ENCODE measurements at places on chromosomes 3 and 15.
A peak's percentile ranks its signal among the peaks of the same experiment; 100 is the strongest.

DNA sequence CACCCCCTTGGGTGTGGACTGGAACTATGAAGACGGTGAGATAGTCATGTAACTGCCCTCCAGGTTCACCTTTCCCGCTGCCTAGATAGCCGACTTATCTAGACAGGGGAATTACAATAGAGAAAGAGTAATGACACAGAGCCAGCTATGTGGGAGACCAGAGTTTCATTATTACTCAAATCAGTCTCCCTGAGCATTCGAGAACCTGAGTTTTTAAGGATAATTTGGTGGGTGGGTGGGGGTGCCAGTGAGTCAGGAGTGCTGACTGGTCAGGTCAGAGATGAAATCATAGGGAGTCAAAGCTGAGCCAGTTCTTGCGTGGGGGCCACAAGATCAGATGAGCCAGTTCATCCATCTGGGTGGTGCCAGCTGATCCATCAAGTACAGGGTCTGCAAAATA is 19.7 kb upstream of the DNAJC19 start:
- DNase-seq, result peak; percentile 22

DNA sequence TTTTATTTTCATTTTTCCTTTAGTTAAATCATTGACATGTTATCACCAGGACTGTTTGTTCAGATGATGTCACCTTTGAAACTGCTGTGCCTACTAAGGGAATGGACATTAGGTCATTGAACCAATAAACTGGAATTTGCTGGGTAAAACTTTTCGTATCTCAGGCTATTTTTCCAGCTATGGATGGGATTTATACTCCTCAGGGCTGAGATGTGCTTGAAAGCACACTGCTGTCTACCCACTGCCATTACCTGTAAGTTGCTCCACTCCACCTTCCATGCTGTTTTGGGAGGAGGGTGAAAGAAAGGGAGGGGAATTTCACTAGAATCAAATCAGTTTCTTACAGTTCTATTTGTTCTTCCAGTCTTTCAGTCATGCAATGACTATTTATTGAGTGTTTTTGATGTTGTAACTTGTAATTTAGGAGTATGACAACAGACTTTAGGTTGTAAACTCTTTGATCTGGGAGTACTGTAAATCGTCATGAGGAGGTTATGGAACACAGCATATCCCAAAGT is 11.3 kb downstream of the EHD4 start:
- no peak for DNase-seq

DNA sequence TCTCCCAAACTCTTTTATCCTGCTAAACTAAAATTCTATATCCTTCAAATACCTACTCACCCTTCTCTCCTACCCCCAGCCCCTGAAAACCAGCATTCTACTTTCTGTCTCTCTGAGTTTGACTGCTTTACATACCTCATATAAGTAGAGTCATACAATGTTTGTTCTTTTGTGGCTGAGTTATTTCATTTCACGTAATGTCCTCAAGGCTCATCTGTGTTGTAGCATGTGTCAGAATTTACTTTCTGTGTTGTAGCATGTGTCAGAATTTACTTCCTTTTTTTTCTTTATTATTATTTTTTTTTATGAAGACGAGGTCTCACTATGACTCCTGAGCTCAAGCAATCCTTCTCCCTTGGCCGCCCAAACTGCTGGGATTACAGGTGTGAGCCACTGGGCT is 20.1 kb downstream of the IFT122 start:
- DNase-seq, result no peak

DNA sequence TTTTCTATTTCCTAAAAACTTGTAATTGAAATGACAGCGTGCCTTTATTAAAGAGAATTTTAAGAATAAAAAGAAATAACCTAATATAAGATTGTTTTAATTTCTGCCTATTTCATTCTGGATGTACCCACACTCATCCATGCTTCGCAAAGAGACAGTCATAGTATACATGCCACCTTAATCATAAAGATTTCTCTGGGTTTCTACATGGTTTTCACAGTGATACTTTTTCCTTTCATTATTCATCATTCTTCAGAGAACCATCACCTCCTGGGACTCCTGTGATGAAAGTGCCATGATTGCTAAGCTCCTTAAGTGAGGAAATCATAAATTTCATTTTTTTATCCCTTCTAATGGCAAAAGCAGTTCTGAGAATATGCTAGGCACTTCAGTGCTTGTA is 4.3 kb upstream of the CCR8 start:
- DNase-seq, result no peak

GRCh38 chr3:12862387-12862786 is 21.0 kb upstream of the RPL32 start:
- no peak for DNase-seq

DNA sequence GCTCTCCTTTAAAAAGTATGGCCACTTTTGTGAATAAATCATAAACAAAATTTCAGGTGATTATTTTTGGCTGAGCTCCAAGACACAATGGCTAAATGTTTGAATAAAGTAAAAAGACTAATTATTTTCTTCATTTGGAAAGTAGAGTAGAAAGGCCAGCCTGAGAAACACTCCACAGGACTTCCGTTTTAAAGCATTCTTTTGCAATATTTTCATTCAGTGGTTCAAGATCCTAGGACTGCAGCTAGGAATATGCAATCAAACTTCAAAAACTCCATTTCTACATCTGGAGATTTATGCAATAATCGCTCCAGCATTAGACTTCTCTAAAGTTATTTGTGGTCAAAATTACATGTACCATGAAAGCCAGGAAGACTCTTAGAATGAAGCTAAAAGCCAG is 62.8 kb downstream of the MECOM start:
- no peak for DNase-seq

GRCh38 chr15:76941636-76942035 is 10.1 kb downstream of the RCN2 start:
- DNase-seq, result no peak

DNA sequence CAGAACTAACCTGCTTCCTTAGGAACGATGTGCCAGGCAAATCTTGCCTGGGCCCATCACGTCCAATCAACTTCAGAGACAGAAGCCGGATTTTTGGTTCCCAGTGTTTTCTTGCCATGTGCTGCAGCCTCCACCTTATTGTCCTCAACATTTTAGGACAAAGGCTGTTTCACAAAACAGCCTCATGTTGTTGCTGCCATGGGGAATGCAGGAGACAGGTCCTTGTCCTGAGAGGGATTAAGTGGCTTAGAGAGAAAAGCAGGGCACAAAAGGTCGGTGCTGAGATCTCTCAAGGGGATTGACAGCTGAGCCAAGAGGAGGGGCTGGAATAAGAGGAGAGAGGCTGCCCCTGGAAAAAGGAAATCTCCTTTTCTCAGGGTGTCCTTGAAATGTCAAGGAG is 11.3 kb upstream of the NMNAT3 start:
- DNase-seq, result no peak

DNA sequence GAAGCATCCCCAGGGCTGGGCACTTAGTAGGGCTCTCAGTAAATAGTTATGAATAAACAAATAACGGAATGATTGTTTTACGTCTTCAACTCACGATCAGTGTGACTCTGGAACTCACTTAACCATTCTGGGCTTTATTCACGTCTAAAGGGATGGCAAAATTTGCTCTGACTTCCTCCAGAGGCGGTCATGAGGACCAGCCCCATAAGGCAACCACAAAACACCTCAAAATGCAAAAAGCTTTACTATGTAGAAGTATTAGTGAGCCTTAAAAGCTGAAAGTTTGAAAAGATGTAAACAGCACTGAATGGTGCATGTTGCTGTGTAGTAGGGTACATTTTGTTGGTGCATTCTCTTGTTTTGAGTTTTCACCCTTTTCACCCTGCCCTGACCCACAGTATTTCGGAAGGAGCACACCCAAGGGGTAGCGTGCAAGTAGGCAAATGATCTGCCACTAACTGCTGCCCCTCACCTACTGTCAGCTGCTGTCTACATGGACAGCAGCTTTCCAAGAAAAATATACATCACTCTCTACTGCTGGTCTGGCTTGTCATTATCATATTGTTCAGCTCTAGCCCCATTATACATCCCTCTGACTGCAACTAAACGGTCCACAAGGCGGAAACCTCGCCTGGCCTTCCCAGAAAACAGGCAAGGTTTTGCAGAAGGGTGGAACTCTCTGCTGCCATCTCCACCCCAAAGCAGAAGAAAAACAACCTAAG is 308.5 kb upstream of the PROK2 start:
- no peak for DNase-seq

- no peak for DNase-seq
Measured at GRCh38 chr3:100062665-100063064, 51.6 kb downstream of the FILIP1L start.

- no peak for DNase-seq
Measured at GRCh38 chr15:63915873-63916771, 82.4 kb upstream of the HERC1 start.

GRCh38 chr3:138901567-138901966 is 45.4 kb downstream of the FOXL2 start:
- DNase-seq, result no peak

DNA sequence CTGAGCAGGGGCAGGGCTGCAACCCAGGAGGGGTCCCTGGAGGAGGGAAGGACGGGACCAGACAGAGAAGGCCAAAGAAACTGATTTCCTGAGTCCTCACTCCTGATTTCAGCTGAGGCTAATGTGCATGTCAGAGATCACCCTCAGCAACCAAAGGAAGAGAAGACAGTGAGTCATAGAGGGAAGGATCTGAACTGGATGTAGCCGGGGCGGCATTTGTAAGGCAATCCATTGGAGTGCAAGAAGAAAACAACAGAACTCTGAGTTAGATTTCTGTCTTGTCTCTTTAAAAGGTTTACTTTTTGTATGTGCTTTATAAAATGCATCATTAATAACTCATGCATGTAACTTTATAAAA is 105.3 kb upstream of the AGBL1 start:
- DNase-seq, result no peak
